ENCODE measurements at places on chromosomes 1 and 21.

- no peak for DNase-seq
Measured at GRCh38 chr1:159994896-159995295, 36.9 kb downstream of the PIGM start.

DNA sequence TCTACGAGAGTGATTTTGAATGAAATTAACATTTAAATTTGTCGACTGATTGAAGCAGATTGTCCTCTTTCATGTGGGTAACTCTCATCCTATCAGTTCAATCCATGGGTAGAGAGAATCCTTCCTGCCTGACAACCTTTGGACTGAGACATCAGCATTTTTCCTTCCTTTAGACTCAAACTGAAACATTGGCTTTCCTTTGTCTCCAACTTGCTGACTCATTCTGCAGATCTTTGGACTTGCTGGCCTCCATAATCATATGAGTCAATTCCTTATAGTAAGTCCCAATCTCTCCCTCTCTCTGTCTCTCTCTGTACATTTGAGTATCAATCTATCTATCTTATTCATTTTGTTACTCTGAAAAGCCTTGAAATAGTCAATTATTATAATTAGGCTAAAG, 416.7 kb downstream of the LRRIQ3 start:
- peak; percentile 45 for DNase-seq

DNA sequence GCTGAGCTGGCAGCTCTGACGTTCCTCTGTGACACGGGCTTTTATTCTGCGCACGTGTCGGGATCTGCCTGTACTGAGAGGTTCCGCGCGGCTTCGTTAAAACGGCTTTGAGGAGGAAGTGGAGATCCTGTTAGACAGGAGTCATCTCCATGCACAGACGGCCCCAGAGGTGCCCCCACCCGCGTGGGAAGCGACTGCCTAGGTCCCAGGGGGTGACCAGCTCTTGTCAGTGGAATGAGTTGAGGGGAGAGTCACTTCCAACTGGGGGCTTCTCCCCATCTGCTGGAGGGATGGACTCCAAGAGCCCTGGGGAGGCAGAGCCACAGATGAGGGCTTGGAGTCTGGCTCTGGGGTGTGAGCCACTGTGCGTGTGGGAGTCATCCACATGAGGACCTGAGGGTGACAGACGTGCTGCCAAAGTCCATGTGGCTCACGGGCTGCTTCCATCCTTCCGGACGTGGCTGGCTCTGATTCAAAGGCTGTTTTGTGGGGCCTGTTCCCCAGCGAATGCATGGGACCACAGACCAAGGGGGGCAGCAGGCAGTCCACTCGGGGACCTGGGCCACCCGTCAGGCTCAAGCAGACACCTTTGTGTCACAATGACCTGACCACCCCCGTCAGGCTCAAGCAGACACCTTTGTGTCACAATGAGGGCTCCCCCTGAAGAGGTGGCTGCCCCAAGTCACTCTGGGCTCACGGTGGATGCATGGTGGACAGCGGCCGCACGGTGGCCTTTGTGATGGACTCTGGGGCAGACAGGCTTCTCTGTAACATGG, 26.8 kb downstream of the PTTG1IP start:
- DNase-seq: peak; percentile 53

DNA sequence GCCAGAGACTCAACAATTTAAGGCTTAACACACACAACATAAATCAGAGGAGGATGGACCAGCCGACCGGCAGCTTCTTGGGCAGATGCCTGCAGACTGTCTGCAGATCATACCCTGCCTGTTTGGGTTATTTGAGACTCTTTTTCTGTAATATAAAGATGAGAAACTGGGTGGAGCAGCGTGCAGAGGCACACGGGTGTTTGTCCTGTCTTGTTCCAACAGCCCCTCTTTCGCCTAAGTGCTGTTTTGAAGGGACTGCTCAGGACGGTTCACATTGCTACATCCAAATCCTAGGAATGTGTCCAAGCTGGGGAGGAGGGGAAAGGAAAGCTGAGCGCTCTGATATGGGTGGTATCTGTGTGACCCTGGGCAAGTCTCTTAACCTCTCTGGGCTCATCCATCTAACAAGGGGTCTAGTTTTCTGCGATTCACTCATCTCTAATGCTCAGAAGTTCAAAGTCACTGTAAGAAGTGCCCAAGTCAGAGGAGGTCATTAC, 149.9 kb downstream of the CLIC6 start:
- peak; percentile 29 for DNase-seq

GRCh38 chr1:13607002-13607401, 23.4 kb downstream of the PDPN start:
- no peak for DNase-seq

GRCh38 chr1:70318191-70318590, 36.3 kb downstream of the ANKRD13C start:
- no peak for DNase-seq

DNA sequence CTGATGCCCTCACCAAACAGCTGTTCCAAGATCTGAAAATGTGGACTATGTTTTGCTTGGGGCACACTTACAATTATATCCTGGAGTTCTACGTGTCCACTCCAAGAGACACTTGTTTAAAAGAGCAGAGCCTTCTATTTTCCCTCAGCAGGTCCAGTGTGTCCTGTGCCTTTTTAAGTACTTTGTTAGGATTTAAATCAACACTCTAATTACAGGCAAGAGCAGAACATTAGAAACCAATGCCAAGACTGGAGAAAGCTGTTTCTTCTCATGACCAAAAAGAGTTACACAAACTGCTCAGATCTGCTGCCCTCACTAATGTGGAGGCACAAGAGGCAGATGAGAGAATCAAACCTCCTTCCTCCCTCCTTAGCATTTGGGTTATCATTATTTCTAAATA, 452.9 kb downstream of the LMO4 start:
- DNase-seq: no peak

DNA sequence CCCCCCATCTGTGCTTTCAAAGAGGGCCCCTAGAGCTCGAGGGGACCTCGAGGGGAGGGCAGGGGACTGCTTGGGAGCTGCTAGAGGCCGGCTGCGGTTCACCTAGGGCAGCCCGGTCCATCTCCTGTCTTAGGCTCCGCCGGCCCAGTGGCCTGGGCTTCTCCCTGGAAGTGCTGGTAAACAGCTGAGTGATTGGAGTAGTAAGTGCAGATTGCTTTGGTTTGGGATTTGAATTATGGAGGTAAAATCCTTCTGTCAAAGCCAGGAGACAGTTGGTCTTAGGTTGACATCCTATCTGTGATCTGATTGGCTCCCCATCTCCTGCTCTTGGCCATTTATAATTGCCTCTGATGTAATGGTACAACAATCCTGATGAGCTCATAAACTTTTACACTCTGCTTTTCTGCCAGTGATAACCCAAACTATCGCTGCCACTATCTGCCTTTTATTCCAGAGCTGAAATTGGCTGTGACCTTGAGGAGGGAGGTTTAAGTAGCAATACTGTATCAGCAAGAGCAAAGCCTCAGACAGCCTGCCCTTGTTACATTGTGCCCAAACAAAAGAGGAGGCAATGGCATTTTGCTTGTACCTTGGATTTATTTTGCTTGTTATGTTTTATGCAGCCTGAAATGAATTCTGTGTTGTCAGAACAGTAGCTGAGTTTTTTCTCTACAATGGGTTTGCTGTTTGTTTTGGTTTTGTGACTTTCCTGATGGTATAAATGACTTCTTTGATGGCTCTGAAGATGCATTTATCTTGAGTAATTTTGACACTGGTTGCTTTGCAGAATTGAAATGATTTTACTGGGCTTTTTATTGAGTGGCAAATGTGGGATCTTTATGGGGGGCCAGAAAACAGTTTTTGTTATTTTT, 2.4 kb downstream of the ARID1A start:
- peak; percentile 95 for DNase-seq

- DNase-seq: no peak
Measured at GRCh38 chr1:71869326-71869725, 413.0 kb downstream of the NEGR1 start.

- DNase-seq: no peak
Measured at GRCh38 chr1:90948301-90948700, 73.5 kb downstream of the ZNF644 start.

- no peak for DNase-seq
Measured at GRCh38 chr1:210536254-210536961, 207.7 kb downstream of the HHAT start.

DNA sequence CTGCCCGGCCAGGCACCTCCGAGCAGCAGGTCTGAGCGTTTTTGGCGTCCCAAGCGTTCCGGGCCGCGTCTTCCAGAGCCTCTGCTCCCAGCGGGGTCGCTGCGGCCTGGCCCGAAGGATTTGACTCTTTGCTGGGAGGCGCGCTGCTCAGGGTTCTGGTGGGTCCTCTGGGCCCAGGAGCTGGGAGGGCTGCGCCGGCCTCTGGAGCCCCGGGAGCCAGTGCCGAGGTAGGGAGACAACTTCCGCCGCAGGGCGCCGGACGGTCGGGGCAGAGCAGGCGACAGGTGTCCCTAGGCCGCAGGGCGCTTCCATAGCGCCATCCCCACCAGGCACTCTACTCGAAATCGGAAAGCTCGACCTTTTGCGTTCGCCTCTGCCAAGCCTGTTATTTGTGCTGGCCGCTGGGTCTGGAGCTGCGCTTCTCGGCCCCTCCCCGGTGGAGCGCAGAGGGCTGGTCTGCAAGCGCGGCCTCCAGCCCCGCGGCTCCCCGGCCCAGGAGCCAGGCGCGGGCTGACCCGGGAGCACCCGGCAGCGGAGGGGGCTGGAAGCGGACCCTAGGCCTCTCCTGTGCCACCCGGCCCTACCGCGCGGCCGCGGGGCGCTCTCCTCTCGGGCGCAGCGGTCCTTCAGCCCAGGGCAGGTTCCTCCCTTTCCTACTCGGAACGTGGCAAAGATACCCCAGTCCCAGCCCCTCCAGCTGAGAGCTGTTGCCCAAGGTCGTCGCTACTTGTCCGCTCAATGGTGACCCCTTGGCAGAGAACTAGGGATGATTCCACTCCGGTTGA, 2.2 kb downstream of the SIM2 start:
- no peak for DNase-seq

GRCh38 chr1:66381621-66382275, 152.2 kb upstream of the SGIP1 start:
- DNase-seq: no peak

DNA sequence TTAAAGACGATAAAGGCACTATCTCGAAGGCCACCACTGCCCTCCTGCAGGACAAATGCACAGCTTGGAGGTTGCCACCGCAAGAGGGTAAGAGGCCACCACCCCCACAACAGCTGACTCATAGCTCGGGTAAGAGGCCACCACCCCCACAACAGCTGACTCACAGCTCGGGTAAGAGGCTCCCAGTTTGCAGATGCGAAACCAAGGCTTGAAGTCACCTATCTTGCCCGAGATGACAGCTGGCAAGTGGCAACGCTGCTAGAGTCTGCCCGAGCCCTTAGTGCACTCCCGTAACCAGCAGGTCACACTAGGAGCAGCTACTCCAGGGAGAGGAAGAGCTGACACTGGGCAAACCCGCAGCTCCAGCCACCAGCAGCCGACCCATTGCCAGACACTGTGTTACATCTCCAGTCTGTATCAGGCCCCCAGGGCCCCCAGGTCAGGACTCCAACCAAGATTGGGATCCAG, 17.1 kb upstream of the SPSB1 start:
- DNase-seq: peak; percentile 82

DNA sequence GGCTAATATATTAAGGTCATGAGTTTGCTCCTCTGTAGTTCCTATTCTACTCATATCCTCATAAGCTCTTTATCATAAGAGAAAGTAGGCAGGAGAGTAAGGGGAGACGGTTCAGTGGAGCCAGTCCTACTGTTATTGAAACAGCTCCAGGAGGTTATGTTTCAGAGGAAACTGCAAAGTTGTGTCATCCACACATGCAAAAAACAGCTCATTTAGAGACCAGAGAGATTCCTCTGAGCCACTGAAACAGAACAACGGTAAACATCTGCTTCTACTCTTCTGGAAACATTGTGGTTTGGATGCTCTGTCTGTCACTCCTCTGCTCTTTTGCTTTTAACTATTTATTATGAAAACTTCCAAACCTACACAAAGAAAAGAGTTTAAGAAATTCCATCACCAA, 66.3 kb upstream of the PPP2R5A start:
- DNase-seq: peak; percentile 90

DNA sequence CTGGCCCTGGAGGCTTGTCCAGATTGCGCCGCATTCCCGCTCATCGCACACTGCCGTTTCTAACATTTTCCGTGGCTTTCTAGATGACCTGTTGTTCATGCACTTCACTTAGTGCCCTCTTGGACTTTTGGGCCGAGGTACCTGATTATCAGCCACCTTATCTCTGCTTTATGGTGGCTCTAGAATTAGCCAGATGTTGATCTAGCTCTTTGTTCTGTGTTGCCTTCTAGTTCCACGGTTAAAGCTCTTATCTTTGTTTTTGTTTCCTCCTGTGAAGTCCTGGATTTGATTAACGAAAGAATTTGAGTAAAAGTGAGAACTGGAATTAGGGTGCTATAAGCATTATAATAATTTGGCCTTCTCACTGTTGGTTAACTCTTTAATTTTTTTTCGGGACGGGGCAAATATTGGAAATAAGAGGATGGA, 945 bp downstream of the RNPEP start:
- no peak for DNase-seq

DNA sequence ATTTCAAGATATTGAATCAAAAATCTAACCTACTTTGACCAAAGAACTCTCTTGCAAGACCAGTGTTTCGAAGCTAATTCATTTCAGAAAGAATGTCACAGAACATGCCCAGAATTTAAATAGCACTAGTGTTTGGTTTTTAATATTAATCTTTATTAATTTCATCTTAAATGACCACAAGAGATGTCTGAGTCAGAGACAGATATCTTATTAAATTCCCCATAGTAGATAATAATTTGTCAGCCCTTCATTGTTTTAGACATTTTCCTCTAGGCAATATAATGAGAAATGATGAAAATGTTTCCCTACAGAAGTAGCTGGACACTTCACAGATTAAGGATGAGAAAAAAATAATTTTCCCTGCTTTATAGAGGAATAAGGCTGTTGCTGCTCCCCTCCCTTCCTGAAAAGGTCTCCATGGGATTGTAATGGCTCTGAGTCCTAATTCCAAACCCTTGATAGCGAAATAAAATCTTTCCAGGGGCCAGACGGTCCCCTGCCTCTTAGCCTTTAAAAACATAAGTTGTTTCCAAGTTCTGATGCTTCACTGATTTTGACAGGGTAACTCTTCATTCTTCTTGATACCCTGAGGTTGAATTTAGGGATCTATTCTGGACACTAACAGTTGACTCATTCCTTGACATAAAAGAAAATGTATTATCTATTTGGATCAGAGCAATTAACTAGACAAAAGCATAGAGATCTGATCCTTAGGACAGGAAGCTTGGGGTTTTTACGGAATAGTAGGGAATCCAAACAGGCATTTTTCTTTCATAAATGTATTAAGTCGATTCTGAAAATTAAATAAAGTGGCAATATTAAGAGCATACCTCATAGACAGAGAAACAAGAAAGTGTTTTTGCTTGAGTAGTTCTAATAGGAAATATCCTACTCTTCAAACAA, 820.8 kb downstream of the BRINP3 start:
- no peak for DNase-seq

DNA sequence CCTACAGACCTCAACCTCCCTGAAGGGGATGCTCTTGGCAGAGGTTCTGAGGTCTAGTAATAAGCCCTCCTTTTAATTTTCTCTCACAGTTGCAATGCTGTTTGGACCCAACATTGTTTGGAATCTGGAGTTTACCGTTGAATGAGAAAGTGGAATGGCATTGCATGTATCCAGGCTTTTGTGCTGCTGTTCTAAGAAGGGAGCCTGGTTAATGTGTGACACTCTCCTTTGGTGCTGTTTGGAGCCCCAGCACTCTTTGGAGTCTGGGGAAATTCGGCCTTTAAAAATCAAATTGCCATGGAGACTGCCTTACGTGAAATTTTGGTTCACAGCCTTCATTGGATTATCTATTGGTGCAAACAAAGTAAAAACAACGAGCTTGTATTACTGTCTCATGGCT, 23.7 kb upstream of the TMEM61 start:
- DNase-seq: no peak
